Stimulated activated CD8-positive, alpha-beta memory T cell treated with anti-CD3 and anti-CD28 coated beads, Interleukin-4, amount 100 ng/mL, for 1 hour (primary cell): ENCODE measurements at places on chromosomes 7 and 10.

DNA sequence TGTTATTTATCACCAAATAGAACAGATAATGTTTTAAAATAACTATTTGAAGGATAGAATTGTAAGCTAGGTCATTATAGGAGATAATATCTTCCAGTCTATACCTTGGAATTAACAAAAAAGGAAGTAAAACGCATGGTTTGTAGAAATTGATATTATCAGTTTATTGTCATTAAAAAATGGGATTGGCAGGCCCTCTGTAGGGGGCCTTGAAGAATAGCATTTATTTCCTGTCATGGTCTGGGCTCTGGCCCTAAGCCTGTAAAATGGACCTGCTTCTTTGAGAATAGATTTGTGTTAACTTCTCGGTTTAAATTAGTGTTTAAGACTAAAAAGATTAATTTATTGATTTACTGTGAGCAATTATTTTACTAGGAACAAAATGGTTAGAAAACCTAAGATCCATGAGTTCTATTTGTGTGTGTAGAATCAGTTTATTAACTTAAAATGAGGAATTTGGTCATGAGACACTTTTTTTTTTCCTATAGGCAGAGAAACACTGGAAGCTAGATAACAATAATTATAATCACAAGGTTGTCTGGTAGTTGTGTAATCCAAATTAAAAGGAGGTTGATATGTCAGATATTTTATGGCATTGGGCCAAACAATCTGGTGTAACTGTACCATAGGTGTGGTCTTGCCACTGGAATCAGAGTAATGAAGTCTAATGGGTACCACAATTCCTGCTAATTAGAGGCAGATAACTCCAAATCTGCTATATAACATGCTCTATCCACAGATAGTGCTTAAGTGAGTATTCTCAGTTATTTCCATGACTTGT is 197.4 kb upstream of the FOXP2 start:
- DNase-seq, result no peak

DNA sequence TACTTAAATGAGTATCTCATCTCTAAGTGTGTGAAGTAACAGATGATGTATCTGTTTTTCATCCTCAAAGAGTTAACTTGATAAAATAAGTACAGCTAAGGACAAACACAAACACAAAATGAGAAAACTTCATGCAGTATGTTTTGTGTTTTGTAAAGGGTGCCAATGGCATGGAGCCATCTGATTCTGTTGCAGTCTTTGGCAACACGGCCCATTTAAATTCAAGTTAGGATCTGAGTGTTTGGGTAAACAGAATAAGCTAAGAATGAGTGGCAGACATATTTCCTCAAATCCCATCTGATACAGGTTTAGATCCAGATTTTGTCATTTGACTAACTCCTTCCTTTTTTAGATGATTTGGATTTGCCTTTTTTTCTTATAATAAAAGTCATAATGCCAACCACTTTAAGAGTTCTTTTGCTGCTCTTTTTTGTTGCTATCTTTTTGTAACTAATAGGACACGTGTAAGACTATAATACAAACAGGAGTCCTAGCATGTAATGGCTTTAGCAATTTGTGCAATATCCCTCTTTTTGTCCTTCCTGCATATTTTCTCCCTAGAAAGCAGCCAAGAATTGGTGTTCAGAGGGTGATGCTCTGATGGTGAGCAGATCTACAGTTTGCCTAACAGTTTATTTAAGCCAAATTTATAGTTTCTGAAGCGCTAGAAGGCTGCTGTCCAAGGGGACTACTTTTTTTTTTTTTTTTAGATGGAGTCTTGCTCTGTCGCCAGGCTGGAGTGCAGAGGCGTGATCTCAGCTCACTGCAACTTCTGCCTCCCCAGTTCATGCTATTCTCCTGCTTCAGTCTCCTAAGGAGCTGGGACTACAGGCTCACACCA is 18.9 kb upstream of the ACTA2 start:
- DNase-seq, result no peak

DNA sequence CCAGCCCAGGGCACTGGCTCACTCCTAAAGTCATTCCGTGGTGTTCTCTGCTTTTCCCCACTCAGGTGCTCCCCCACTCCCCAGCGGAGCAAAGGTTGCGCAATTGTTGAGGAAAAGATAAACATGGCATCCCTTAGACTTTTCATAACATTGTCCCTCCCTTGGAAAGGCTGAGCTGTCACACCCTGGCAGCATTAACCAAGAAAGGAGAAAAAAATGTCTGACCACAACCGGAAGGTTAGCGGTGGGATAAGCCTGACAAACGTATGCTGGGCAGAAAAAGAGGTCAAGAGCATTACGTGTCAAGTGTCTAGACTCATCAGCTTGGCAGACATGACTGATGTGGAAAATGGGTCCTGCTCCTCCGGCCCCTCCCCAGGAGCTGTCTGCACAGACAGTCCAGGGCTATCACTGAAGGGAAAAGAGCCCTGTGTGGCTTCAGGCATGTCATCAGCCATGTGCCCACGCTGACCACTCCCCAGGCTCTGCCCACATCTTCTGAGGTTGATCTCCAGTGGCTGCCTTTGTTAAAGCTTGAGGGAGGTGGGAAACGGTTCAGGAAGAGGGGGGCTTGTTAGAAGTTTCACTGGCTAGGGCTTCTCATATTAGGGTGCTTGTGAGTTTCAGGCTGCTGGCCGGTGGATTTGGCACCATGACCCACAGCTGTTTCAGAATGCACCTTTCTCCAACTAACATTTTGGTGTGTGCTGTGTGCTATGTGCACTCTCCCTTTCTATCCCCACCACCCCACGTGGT is 30.1 kb downstream of the BTBD16 start:
- no peak for DNase-seq

GRCh38 chr7:76238326-76238725 is 36.6 kb downstream of the SRRM3 start:
- DNase-seq, result no peak

DNA sequence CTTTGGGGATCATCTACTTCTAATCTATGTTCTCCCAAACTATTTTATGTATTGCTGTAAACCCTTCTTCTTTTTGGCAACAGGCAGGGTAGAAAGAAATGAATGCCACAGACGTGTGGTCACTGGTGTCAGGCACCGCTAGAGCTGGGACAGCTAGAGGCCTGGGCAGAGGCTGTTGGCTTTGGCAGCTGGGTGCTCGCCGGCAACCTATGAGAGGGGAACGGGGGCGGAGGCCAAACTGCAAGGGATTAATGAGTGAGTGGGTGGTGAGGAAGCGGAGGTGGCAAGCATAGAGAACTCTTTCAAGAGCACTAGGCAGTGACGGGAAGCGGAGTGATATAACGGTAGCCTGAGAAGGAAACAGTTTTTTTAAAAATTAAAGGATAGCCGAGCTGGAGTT is 78.5 kb downstream of the CREB5 start:
- no peak for DNase-seq

DNA sequence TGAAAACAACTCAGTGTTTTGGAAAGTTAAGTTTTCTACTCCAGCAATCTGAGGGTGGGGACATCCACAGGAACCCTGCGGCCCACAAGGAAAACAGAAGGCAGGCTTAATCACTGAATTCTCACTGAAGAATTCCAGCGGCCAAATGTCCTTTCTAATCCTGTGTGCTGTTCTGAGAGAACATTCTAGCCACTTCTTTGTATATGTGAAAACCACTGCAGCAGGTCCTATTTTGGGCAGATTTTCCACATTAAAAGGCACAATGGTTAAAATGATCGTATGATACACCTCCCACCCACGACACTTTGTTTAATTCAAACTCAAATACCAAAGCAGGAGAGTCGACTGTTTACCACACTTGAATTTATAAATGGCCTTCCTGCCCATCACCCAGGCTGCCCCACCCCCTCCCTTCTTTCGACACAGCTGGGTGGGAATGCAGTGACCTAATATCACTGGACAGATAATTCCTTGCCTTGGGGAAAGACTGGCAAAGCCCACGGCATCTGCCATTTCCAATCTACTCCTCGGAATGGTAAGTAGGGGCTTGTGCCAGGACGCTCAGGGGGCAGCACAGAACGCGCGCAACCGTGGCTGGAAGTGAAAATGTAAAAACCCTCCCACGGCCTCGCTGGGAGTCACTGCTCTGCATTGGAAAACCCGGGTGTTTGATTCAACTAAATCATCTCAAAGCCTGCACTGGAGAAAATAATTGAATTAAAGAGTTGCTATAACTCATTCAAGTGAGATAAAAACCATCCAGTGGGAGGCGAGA is 67.0 kb downstream of the CTBP2 start:
- no peak for DNase-seq

- DNase-seq, result no peak
Observed at GRCh38 chr10:12198156-12198555, 2.2 kb downstream of the CDC123 start.

- DNase-seq, result no peak
Observed at GRCh38 chr10:111481261-111481826, 404.5 kb downstream of the ADRA2A start.

DNA sequence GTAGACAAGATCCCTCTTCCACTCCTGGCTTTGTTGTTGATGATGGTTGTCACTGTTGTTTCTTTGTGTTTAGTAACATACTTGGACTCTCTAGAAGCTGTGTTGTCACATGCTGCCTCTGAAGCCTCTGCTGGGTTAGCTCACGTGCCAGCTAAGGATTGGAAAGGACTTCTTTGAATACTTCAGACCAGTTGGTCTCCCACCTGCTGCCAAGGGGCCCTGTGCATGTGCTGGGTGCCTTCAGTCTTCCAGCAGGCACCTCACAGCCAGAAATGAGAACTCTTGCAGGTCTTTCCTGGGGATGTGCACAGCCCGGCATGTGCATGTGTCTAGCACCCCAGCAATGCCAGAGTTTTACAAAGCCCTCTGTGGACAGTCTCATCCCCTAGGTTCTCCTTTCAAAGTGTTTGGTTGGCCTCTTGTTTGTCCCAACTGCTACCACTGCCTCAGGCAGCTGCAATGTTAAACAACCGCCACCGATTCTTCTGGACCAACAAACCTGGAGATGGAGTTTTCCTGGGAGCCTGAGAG is 21.7 kb upstream of the NCAPG2 start:
- DNase-seq, result no peak

DNA sequence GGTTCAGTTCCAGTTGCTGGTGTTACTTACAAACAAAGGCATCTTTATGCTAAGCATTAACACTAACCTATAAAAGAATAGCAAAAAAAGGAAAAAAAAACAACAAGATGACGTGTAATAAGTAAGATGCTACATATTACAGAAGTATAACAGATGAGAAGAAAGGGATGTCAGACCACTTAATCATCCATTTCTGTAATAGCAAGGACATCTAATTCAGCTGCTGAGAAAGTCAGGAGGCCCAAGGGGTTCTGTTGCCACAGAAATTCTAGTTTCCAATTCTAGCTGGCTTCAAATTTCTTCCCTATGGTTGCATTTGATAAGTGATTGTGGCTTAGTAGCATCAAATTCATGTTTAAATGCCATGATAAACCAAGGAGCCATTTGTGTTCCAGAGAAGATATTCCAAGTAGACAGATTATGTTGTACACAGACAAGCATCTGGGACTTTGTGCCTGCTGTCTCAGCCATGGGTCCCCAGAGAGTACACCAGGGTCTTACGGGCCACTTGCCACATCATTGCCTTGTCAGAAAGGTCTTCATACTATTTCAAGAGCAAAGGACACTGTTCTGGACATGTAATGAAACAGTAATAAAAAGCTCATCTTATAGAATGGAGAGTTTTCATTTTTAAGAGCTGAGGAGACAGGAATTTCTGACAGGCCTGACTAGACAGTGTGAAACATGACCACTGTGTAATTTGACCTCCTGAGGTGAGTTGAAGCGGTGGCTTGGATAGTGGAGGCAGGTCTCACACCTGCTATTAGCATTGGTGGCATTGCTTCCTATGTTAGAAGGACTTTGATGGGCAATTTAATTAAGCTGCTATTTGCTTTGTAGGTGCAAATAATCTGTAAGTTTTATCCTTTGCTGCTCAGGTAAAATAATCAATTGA is 4.2 kb upstream of the ASB4 start:
- DNase-seq, result no peak

- no peak for DNase-seq
Observed at GRCh38 chr10:98539578-98539977, 92.8 kb upstream of the HPS1 start.

- DNase-seq, result no peak
Observed at GRCh38 chr10:30459283-30459682, 25.3 kb downstream of the MAP3K8 start.

- DNase-seq, result no peak
Observed at GRCh38 chr7:132577206-132578049, 1.2 kb upstream of the PLXNA4 start.

DNA sequence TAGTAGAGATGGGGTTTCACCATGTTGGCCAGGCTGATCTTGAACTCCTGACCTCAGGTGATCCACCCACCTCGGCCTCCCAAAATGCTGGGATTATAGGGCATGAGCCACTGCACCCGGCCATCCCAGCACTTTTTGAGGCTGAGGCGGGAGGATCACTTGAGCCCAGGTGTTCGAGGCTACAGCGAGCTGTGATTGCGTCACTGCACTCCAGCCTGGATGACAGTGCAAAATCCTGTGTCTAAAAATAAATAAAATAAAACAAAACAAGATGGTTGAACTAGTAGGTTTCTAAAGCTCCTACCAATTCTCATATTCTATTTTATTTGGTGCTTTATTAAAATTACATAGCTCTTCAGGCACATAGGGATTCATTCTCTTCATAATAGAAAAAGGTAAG is 890.3 kb upstream of the AUTS2 start:
- no peak for DNase-seq

DNA sequence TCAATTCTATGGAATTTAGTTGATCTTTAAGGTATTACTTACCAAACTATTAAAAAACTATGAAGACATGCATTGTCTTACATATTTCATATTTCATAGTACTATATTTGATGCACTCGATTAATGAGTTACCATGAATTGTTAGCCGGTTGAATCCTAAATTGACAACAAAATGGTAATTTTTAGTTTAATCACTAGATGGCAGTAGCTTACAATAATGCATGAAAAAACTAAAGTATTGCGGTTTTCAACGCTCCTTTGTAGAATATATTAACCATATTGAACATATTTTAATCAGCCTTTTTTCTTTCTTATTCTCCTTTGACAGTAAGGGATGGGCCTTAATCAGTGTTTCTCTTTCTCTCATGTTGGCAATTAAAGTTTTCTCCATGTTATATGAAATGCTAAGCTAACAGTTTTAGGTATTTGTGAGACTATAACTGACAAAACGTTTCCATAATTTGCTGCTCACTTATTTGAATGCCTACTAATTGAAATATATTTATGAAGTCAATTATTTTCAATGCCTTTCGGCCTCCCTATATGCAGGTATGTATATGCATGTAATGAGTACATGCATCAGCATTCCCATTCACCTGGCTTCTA is 48.5 kb upstream of the ARL4A start:
- DNase-seq, result no peak

GRCh38 chr10:129626309-129626708 is 159.3 kb downstream of the MGMT start:
- DNase-seq, result no peak

DNA sequence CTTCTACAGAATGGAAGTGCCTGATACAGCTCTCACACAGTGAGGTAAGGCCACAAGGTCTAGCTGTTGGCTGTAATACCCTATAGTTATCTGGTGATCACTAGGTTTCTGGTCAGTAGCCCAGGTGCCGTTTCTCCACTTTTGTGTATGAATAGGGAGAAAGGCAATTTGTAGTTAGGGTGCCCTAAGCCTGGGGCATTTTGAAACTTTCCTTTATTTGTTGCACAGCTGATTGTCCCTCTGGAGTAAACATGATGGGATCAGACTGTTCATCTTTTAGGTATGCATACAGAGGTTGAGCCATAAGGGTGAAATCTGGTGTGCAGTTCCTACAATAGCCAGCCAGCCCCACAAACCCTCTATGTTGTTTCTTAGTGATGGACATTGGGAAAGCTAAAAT is 112.4 kb downstream of the ANKRD26 start:
- no peak for DNase-seq
